ENCODE measurements at places on chromosomes 7 and 10.

DNA sequence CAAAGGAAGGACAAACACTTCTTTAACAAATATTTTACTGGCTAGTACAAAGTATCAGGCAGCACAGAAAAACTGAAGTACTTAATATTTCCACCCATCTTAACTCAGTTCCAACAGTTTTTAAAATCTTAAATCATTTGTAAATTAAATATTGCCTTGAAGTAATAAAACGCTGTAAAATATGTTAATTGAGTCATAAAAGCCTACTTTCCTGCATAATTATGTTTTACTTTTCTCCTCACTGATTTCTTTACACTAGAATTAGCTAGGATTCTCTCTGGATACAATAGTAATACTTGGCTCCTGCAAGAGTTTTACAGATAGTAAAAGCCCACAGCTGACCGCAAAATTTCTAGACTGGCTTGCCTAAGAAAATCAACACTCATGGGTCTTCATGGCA lies 74.9 kb downstream of the SFMBT2 start:
- no peak for DNase-seq

GRCh38 chr10:84352251-84352842 lies 24.0 kb downstream of the CCSER2 start:
- peak; percentile 67 for DNase-seq

GRCh38 chr10:122514045-122514840 lies 46.3 kb upstream of the DMBT1 start:
- no peak for DNase-seq

- no peak for DNase-seq
Observed at GRCh38 chr7:117445206-117445605, 17.9 kb upstream of the ASZ1 start.

DNA sequence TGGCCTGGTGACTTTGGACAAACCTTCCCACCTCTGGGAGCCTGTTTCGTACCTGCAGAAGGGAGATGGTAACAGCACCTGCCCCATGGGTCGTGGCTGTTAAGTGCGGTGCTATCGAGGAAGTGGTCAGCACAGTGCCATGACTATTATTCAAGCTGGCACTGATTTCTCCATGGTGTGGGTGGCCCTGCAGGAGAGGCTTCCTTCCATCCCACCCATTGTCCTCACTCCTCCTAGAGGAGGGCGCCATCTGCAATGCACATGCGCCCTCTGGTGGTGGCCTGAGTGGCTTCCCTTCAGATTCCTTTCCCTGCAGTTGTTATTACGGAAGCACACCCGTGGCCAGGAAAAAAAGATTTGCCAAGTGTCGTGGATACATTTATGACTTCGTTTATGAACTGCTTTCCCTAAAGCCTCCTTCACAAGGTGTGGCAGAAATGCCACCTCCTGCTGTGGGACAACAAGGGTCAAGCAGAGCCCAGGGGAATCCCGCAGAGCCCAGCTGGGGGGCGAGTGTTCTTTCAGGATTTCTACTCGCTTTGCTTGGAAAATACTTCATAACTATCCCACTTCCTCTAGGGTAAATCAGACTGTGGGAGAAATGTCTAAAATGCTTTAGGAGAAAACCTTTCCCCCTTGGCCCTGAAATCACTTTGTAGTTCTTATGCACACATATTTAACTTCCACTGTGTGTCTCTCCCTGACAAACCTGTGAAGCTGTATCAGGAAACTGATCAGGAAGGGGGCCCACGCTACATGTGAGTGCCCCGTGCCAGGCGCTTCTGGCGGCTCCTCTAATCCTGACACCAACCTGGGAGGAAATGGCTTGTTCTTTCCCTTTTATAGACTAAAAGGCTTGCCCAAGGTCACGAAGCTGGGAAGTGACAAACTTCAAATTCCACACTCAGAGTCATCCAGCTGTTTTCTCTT lies 98.0 kb upstream of the ANLN start:
- DNase-seq, result peak; percentile 44
